ENCODE measurements at places on chromosomes 3 and 15.

DNA sequence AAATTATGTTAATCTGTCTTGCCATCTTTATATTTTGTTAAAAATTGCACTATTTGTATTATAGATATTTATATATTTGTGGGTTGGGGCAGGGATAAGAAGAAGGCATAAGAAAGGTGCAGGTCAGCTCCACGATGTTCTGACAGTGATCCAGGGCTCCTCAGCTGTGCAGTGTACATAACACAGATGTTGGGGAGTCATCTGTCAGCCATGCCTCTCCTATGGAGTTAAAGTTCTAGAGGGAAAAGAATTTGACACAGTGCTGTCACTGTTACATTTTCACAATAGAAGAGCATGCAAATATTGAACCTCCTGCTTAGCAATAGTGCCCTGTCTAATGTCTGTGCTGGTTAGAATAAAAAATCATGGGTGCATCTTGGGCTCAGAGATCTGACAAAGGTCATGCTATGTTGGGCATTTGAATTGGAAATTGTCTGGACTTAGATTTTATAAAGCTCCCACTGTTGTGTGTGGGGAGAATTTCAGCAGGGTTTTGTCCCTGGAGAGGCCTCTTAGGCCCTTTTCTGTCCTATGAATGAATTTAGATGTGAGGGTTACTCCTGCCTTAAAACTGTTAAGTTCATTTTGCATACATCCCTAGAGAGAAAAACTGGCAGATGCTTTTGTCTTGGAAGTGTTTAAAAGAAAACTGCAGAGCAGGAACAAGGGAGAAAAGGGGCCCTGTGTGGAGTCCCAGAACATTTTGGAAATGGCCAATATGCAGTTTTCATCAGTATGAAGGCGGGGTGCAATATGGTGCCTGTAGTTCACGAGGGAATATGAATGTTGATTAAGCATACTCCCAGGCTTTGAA is 20.4 kb downstream of the CDIN1 start:
- DNase-seq: no peak

DNA sequence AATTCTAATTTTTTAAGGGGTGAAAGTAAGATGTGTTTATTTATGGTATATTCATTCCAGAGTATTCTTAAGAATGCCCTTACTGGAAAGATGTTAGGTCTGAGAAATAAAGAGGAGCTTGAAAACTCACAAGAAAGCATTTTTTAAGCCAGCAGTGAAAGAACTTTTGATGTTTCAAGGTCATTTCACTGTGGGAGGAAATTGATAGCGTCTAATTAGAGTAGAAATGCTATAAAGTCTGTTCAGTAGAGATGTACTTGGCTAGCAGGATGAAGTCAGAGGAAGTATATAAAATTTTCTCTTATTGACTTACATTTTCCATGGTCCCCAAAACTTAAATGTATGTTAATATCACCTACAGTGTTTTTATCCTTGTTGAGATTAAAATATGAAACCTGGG is 354.6 kb downstream of the CNTN6 start:
- no peak for DNase-seq

DNA sequence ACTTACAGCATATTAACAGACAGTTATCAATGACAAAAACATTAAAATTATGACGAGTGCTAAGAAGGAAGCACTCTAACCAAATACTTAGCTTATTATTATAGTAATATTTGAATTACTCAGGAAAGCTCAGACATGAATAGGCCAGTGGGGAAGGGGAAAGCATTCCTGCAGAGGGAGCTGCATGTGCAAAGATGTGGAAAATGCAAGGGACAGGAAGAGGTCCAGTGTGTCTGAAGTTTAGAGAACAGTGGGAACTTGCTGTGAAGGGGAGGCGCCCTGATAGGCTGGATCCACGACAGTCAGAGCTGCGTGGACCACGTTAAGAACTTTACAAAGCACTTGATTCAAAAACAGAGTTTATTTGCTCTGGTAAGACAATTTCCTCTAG is 1.2 kb upstream of the SPICE1 start:
- no peak for DNase-seq

DNA sequence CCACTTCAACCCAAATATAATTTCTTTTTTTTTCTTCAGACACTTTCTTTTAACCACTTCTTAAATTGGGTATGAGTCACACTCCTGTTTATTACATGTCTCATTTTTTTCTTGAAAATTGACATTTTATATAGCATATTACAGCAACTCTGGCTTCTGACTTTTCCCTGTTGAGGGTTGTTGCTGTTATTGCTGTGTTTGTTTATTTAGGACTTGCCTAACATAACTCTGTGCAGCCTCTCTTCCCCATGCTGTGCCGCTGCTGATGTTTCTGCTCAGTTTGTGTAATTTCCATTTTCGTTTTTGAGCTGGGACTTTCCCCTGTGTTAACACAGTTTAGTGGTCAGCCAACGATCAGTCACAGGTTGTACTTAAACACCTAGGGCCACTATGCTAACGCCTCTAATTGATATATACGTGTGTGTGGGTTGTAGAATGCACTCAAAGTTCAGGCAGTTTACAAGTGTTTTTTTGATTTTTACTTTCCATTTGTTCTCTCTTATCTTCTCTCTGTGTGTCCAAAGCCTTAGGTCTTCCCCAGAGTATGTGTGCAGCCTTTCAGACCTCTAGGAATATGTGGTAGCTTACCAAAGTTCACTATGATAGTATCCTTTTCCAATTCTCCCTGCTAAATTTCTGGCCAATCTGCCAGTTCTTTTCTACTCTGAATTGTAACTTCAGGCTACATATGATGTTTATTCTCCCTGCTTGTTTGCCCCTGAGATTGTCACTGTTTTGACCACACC is 337.2 kb downstream of the ZBTB20 start:
- peak; percentile 86 for DNase-seq

DNA sequence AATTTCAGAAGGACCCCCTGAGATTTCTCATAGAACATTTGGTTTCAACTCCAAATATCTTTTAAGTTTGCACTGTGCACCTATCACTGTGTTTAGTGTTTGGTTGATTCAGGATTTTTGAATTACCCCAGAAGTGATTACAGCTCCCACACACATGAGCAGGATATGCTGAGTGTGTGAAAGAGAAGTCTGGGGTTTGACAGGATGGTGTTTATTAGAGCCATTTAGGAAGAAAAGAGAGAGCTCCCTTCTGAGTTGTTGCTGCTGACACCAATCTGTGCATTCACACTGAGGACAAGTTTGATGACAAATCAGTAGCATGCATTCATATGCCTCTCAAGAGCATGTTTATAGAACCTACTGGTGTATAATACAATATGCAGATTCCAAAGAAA is 118.1 kb downstream of the RPL22L1 start:
- DNase-seq: peak; percentile 79

Data from mesenchymal stem cell (in vitro differentiated cells and primary cell).